Fibroblast of the aortic adventitia (primary cell): ENCODE measurements at places on chromosomes 3 and 15. TPM values are rescaled to one million over a fixed set of nuclear protein-coding genes. Genes with fewer than 3 reads are reported as not detected.

GUCA1C gene
- not detected in 2 replicates for total RNA-seq

CCDC50 gene
- total RNA-seq: 84.6 and 199 TPM in 2 replicates

- DNase-seq: no peak
Observed at GRCh38 chr3:15181963-15182362, 24.1 kb upstream of the CAPN7 start.

DNA sequence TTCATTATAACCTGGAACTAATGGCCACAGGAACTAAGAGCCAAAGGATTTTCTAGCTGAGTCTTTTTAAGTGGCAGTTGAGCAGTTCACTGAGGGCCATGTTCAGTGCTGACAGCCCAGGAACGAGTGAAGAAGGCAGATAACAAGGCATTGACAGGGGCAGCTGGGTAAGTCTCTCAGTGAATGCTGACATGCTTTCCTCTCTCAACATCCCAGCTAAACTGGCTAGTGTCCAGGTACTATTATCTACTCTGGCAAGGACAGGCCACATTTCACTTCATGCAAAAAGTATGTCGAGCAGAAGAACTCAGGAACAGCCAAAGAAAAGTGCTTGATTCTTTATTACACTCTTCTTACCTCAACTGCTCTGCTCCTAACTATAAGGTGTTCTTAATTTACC, 515.9 kb downstream of the NLGN1 start:
- DNase-seq: peak; percentile 70
